Naive thymus-derived CD8-positive, alpha-beta T cell (primary cell): ENCODE measurements at places on chromosomes 1 and 21.

DNA sequence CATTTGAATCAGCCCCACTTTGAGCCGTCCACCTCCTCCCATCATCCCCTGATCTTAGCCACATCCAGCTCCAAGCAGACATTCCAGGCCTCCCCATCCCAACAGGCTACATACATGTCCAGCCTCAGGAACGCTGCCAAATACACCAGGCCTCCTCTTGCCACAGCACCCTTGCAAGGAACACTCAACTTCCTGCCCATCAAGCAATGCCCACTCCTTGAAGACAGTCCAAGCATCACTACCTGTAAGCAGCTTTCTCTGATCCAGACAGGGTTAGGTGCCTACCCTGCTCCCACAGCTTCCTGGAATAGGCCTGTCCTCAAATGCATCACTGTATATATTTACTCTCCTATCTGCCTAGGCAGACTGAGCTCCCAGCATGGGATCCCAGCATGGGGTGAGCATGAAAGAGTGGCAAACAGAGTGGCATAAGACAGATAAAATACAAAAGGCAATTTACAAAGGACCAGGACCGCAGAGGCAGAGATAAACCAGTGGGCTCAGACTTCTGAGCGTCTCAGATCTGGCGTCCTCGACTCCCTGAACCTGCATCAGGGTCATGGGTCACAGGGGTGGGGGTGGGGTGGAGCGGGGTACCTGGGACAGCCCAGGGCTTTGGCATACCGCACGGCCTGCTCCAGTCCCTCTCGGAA is 816 bp downstream of the HYI start:
- DNase-seq: no peak

GRCh38 chr1:42767510-42768000 is 506 bp downstream of the C1orf50 start:
- no peak for DNase-seq

DNA sequence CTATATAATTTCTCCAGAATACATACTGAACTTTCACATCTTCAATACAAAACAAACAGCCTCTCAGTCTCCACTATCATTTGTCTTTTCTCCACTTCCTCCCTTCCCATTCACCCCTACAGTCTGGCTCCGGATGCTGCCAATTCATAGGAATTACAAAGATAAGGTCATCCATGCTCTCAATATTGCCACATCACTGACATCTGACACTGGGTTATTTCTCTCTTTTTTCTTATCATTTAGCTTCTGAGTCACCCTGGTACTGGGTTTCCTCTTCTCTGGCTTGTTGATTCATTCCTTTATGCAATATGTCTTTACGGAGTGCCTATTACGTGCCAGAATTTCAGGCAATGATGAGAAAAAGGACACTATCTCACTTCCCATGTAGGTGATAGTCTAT is 3.1 kb upstream of the SH3BP5L start:
- no peak for DNase-seq

DNA sequence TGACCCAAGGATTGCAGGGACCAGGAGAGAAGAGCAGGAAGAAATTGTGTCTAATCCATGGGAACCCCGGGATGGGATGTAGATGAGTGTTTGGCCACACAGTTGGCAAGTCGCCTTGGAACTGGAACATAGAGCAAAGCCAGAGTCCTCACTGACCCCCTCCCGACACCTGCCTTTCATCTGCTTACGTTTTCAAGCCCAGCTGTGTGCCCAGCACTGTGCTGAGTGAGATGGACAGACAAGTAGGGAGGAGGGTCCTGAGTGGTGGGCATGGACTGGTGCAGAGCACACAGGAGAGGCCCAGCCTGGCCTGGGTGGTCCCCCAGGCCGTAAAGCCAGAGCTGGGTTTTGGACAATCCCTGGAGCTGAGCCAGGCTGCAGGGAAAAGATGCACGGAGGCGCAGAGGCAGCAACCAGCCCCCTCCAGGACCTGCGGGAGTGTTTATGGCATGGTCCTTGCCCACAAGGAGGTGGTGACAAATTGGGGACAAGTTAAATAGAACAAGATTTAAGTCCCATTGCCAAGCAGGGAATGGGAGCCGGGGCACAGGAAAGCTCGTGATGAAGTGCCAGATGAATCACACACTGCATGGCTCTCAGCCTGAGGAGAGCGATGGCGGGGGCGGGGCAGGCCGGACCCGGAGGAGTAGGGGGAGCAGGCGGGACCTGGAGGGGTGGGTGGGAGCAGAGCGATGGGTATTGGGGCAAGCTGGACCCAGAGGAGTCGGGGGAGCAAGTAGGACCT is 157.8 kb upstream of the VAMP3 start:
- DNase-seq: no peak

GRCh38 chr1:234621657-234622335 is 11.8 kb upstream of the IRF2BP2 start:
- DNase-seq: no peak

GRCh38 chr1:77282187-77282865 is 507 bp downstream of the AK5 start:
- peak; percentile 40 for DNase-seq

GRCh38 chr1:68384321-68384813 is 65.4 kb downstream of the RPE65 start:
- DNase-seq: no peak

DNA sequence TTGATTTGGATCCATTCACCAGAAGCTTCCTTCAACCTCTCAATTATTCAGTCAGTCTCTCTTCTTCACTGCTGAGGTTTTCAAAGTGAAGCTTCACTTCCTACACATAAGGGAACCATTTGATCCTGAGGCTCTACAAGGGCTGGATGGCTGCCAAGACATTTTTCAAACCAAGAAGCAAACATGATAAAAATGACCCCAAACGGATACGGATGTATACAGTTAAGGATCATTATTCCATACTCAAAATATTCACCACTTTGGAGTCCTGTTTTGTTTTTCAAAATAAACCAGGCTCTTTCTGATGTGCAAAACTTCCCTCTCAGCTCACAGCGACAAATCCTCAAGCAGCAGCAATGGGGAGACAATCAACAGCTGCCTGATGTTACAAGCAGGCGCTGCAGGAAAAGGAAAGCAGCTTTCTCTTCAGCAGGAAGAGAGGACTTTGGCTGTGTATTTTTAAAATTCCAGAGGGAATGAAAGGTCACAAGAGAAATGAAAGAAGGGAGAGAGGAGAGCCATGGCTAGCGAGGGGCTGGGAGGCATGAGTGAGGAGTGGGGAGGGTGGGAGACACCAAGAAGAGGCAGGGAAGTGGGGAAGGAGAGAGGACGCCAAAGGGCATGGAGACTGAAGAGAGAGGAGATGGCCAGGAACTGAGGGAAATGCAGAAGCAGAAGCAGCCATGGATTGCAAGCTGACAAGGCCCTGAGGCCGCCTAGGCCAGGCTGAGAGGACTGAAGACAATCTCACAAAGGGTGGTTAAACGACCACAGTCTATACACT is 145.4 kb downstream of the SLC45A1 start:
- peak; percentile 31 for DNase-seq

GRCh38 chr1:18411321-18411720 is 69.4 kb upstream of the KLHDC7A start:
- DNase-seq: no peak

GRCh38 chr1:198538579-198539364 is 1.7 kb downstream of the ATP6V1G3 start:
- DNase-seq: no peak

GRCh38 chr1:14627608-14628489 is 29.4 kb downstream of the KAZN start:
- DNase-seq: no peak
